Omental fat pad (tissue), 4 donors: ENCODE measurements at places on chromosomes 2 and 18. TPM values are rescaled to one million over a fixed set of nuclear protein-coding genes. Genes with fewer than 3 reads are reported as not detected.

VWC2L gene
- total RNA-seq = not detected

L3MBTL4 gene
- 7.2 TPM for total RNA-seq

TCF23 gene
- not detected for total RNA-seq

HRH4 gene
- total RNA-seq = 0.84 TPM
